ENCODE measurements at places on chromosomes 13 and 19. TPM values are rescaled to one million over a fixed set of nuclear protein-coding genes. Genes with fewer than 3 reads are reported as not detected.

DNA sequence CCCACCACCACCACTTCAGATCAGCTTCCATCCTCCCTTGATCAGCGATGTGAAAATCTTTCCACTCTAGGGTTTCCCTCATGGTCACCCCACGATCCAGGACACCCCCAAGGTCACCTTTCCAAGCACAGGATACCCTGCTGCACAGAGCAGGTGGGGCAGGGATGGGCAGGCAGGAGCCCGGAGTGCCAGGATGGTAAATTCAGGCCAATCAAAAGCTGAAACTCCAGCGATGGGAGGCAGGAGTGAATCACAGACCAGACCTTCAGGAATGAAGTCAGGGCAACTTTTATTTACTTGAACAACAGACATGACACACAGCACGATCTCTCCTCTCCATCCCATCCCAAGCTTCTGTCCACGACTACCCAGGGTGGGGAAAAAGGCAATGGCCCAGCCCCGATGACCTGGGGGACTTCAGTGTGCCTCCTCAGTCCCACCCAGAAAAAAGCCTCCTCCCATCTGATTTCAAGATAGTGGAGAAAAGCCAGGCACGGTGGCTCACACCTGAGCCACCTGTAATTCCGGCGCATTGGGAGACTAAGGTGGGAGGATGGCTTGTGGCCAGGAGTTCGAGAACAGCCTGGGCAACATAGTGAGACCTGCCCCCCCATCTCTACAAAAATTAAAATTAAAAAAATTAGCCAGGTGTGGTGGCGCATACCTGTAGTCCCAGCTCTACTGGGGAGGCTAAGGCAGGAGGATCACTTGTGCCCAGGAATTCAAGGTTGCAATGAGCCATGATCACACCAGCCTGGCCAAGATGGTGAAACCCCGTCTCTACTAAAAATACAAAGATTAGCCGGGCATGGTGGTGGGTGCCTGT lies 39.2 kb downstream of the ZSWIM4 start:
- H3K36me3 ChIP-seq: peaks cover 2% of the 10 kb centered on the region
- peaks cover 10% of the 10 kb centered on the region for H3K4me1 ChIP-seq
- H3K4me3 ChIP-seq: peak overlapping the region; percentile 48
- peak; percentile 52 for DNase-seq
- H3K27me3 ChIP-seq: no peaks in the 10 kb centered on the region
- H3K27ac ChIP-seq: peak overlapping the region; percentile 72

GRCh38 chr13:98576963-98577835 lies at the start of gene STK24:
TSS of gene STK24 (minus strand) at chr13:98577107. CDS start at chr13:98576786, 321 bp downstream.
- no peaks in the 10 kb centered on the region for H3K36me3 ChIP-seq
- peak within 1 kb of the TSS; percentile 76 for H3K4me3 ChIP-seq
- H3K27ac ChIP-seq: peak within 1 kb of the TSS; percentile 96
- peaks cover 16% of the 10 kb centered on the region for H3K4me1 ChIP-seq
- DNase-seq: peak; percentile 70

- no peak overlapping the region for H3K4me3 ChIP-seq
- H3K27ac ChIP-seq: no peak overlapping the region
- peak; percentile 8 for DNase-seq
- H3K4me1 ChIP-seq: no peaks in the 10 kb centered on the region
- no peaks in the 10 kb centered on the region for H3K36me3 ChIP-seq
Measured at GRCh38 chr13:111917901-111918300, 149.0 kb upstream of the SOX1 start.

- DNase-seq: no peak
- H3K27me3 ChIP-seq: no peaks in the 10 kb centered on the region
- H3K4me1 ChIP-seq: no peaks in the 10 kb centered on the region
- no peaks in the 10 kb centered on the region for H3K36me3 ChIP-seq
- H3K27ac ChIP-seq: no peak overlapping the region
- no peak overlapping the region for H3K4me3 ChIP-seq
Measured at GRCh38 chr13:59877933-59878332, 285.8 kb downstream of the DIAPH3 start.

- no peaks in the 10 kb centered on the region for H3K27me3 ChIP-seq
- no peaks in the 10 kb centered on the region for H3K36me3 ChIP-seq
- H3K4me1 ChIP-seq: no peaks in the 10 kb centered on the region
- H3K27ac ChIP-seq: no peak overlapping the region
- DNase-seq: no peak
- no peak overlapping the region for H3K4me3 ChIP-seq
Measured at GRCh38 chr13:78762825-78763224, 103.9 kb upstream of the OBI1 start.

GRCh38 chr19:42276284-42276683 lies 7.2 kb downstream of the CIC start:
- peaks cover 6% of the 10 kb centered on the region for H3K36me3 ChIP-seq
- DNase-seq: no peak
- H3K27ac ChIP-seq: no peak overlapping the region
- H3K27me3 ChIP-seq: no peaks in the 10 kb centered on the region
- peaks cover 23% of the 10 kb centered on the region for H3K4me1 ChIP-seq

DNA sequence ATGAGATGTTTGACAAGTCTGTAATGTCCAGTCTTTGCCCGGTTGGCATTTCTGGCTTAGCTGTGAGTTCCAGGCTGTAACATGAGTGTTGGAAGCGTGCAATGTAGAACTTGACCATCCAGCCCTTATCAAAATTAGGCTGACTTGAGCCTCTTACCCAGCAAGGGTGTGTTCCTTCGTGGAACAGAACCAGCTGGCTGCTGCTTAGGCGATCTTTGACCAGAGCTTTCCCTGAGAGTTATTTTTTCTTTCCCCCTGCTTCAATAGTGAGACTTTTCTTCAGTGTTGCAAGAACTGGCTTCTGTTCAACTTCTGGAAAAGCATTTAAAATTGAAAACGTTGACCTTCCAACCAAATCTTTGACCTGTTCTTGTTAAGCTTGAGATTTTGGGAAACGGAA lies 6.5 kb downstream of the TNFSF13B start:
- no peak overlapping the region for H3K4me3 ChIP-seq
- H3K27ac ChIP-seq: no peak overlapping the region
- DNase-seq: no peak
- H3K27me3 ChIP-seq: no peaks in the 10 kb centered on the region

GRCh38 chr13:74306496-74306895 lies 172.3 kb upstream of the KLF12 start:
- H3K36me3 ChIP-seq: no peaks in the 10 kb centered on the region
- H3K27ac ChIP-seq: no peak overlapping the region
- no peaks in the 10 kb centered on the region for H3K4me1 ChIP-seq
- no peak overlapping the region for H3K4me3 ChIP-seq

GRCh38 chr13:20002787-20003186 lies 44.3 kb downstream of the ZMYM2 start:
- peaks cover 10% of the 10 kb centered on the region for H3K36me3 ChIP-seq
- H3K4me1 ChIP-seq: no peaks in the 10 kb centered on the region
- no peak overlapping the region for H3K4me3 ChIP-seq
- no peaks in the 10 kb centered on the region for H3K27me3 ChIP-seq

DNA sequence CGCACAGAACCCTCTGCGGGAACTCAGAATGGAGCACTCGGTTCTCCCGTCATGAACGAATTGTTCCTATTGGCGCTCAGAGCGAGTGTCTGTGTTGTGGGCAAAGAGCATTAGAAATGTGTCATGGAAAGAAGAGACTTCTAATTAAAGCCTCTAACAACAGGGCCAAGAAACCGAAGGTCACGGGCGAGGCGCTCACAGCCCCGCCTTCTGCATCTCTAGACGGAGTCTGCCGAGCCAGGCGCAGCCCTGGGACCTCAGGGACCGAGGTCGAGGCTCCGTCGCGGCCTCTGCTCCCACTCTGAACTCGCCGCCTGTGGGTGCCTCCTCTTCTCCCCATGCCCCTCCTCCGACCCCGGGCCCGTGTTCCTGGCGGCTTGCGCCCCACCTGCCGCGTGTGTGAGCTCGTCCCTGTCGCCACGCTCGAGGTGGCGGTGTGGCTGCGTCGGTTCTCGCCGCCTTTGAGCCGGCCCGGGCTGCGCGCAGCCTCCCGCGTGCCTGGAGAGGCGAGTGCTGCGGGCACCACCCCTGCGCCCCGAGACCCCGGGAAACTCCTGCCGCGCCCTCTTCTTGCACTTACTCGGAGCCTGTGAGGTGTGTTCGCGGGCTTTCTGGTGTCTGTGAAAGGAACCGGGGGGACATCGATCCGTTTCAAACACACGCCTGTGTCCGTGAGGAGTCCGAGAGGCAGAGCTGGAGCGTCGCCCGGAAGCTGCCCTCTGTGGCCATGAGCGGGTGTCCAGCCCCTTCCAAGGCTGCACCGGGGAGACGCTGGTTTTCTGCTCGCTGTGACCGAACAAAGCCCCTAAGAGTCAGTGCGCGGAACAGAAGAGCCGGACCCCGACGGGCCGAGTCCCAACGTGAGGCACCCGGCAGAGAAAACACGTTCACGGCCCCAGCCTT lies 45.4 kb upstream of the SPACA7 start:
- no peaks in the 10 kb centered on the region for H3K4me1 ChIP-seq
- peak; percentile 58 for DNase-seq
- peaks cover 25% of the 10 kb centered on the region for H3K27me3 ChIP-seq
- H3K4me3 ChIP-seq: no peak overlapping the region
- H3K27ac ChIP-seq: no peak overlapping the region

GRCh38 chr13:33392794-33393405 lies 107.3 kb upstream of the STARD13 start:
- no peak for DNase-seq
- no peaks in the 10 kb centered on the region for H3K36me3 ChIP-seq
- H3K4me3 ChIP-seq: no peak overlapping the region
- no peaks in the 10 kb centered on the region for H3K27me3 ChIP-seq
- no peaks in the 10 kb centered on the region for H3K4me1 ChIP-seq
- H3K27ac ChIP-seq: no peak overlapping the region

GRCh38 chr19:47151627-47152026 lies 21.0 kb downstream of the SAE1 start:
- peaks cover 11% of the 10 kb centered on the region for H3K36me3 ChIP-seq
- no peak overlapping the region for H3K27ac ChIP-seq
- H3K4me1 ChIP-seq: no peaks in the 10 kb centered on the region
- H3K27me3 ChIP-seq: no peaks in the 10 kb centered on the region
- H3K4me3 ChIP-seq: no peak overlapping the region

DNA sequence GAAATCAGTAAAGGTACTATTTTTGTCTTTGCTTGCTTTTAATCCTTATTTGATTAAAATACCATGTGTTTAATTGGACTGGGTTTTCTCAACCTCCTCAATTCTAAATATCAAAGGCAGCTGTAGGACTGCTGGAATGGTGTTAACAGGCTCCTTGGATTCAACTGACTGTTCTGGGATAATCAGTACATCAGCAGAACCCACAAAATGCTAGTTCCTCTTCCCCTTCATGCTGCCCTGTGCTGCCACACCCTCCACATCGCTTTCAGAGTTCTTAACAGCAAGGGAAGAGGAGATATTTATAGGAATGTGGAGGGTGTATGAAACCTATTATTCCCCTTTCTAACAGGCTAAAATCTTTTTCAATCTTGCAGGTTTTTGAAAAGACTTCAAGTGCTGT lies 82.4 kb downstream of the KCTD12 start:
- H3K36me3 ChIP-seq: no peaks in the 10 kb centered on the region
- no peak for DNase-seq
- no peak overlapping the region for H3K4me3 ChIP-seq
- H3K4me1 ChIP-seq: peaks cover 3% of the 10 kb centered on the region
- no peak overlapping the region for H3K27ac ChIP-seq
- H3K27me3 ChIP-seq: no peaks in the 10 kb centered on the region

DNA sequence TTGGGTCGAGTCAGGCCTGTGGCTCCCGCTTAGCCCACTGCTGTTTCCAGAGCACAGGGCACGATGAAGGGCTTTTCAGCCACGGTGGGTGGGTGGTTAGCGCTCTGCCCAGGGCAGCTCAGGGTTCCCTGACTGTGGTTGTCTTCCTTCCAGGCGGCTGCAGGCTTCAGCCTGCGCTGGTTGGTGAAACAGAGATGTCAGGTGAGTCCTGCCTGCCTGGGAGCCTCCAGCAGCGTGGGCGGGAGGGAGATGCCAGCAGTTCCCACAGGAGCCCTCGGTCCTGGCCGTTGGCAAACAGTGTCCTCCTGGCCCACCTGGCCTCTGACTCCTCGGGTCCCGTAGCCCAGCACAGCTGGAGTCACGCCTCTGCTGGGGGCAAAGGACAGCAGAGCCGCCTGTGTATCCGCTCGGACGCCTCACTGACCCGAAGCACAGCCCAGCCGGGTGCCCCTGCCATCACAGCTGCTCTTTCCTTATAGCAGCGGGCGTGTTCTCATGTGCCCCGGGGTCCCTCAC lies 9.7 kb downstream of the ADAT3 start:
- no peaks in the 10 kb centered on the region for H3K27me3 ChIP-seq
- DNase-seq: no peak

- DNase-seq: no peak
- H3K4me3 ChIP-seq: no peak overlapping the region
- no peaks in the 10 kb centered on the region for H3K27me3 ChIP-seq
- no peaks in the 10 kb centered on the region for H3K4me1 ChIP-seq
Measured at GRCh38 chr13:43141685-43142084, 118.3 kb downstream of the DNAJC15 start.

GRCh38 chr13:91632086-91632485 lies 233.7 kb downstream of the GPC5 start:
- no peaks in the 10 kb centered on the region for H3K36me3 ChIP-seq
- H3K27ac ChIP-seq: no peak overlapping the region
- no peaks in the 10 kb centered on the region for H3K27me3 ChIP-seq
- no peak for DNase-seq
- no peak overlapping the region for H3K4me3 ChIP-seq

GRCh38 chr19:10643968-10644259 lies 10.2 kb upstream of the ILF3 start:
- DNase-seq: peak; percentile 85
- peaks cover 10% of the 10 kb centered on the region for H3K36me3 ChIP-seq
- no peaks in the 10 kb centered on the region for H3K4me1 ChIP-seq
- no peak overlapping the region for H3K4me3 ChIP-seq
- H3K27ac ChIP-seq: no peak overlapping the region

- DNase-seq: no peak
- no peaks in the 10 kb centered on the region for H3K27me3 ChIP-seq
- H3K36me3 ChIP-seq: no peaks in the 10 kb centered on the region
- no peak overlapping the region for H3K27ac ChIP-seq
Measured at GRCh38 chr19:2791876-2792275, 6.6 kb downstream of the THOP1 start.

Gene CNFN
- 4.9 TPM for polyA plus RNA-seq

Gene ATP1A3
- polyA plus RNA-seq: not detected

Gene ZNF681
- polyA plus RNA-seq: 0.30 TPM

Gene IGSF23
- polyA plus RNA-seq: not detected

Gene ZNF135
- 5.6 TPM for polyA plus RNA-seq

Gene CNN1
- polyA plus RNA-seq: 42.2 TPM

Gene CYP4F8
- polyA plus RNA-seq: not detected

Gene ASPDH
- 115 TPM for polyA plus RNA-seq

Gene ZNF558
- 7.5 TPM for polyA plus RNA-seq

Gene HCN2
- polyA plus RNA-seq: 1.3 TPM

Gene MUC16
- polyA plus RNA-seq: not detected

Gene ICAM4
- 1.1 TPM for polyA plus RNA-seq
